Activated CD4-positive, CD25-positive, alpha-beta regulatory T cell treated with anti-CD3 and anti-CD28 coated beads, Interleukin-2, amount 50 U/mL, for 24 hours (primary cell): ENCODE measurements at places on chromosomes 7 and 10.

DNA sequence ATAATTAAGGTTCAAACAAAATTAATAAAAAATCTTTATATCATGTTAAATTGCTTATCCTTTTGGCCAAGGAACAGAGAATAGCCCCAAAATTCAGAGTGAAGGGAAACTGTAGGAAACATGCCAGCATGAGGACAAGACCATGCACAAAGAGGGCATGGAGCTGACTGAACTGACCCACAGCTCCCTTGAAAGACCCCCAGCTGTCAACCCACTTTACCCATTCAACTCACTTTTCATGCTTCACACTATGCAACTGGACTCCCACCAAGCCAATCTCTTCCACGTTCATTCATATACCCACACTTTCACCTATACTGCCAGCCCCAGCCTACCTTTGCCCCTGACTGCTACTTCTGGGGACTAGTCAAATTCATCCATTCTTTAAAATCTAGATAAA lies 10.2 kb downstream of the FBXW4 start:
- no peak for ATAC-seq

DNA sequence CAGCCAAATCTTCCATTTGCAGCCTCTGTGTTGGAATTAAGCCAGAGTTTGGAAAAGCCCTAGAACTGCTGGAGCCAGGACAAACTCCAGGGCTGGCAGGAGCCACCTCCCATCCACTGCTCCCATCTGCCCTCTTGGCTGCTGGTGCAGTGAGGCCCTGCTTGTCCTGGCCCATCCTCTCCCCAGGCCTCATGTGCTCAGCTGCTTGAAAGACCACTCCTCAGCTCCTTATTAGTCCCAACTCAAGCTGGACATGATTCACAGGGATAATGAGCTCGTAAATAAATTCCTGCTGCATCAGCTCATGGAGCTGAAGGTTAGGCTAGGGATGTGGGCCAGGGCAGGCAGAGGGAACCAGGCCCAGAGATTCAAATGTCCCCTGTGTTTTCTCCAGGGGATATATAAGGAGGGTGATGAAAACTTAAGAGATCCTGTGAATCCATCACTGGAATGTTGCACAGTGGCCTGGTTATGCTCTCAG lies 282.8 kb downstream of the RPS24 start:
- no peak for ATAC-seq

DNA sequence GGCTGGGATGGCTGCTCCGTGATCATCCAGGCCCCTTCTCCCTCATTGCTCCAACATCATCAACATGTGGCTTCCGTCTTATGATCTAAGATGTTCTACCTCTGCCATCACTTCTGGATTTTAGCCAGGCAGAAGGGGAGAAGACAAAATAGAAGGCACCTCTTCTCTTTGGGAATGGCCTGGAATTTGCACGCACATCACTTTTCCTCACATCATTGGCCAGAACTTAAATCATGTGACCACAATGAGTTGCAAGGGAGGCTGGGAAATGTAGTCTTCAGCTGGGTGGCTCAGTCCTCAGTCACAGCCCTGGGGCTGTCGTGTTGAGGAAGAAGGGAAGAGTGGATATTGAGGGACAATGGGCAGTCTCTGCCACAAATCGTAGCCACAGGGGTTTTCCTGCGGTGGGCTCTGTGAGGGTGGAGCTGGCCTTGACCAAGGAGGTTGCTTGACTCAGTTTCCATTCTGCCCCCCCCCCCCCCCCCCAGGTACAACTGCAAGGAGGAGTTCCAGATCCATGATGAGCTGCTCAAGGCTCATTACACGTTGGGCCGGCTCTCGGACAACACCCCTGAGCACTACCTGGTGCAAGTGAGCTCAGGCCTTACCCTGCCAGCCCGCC lies 50.3 kb downstream of the PALD1 start:
- no peak for ATAC-seq

DNA sequence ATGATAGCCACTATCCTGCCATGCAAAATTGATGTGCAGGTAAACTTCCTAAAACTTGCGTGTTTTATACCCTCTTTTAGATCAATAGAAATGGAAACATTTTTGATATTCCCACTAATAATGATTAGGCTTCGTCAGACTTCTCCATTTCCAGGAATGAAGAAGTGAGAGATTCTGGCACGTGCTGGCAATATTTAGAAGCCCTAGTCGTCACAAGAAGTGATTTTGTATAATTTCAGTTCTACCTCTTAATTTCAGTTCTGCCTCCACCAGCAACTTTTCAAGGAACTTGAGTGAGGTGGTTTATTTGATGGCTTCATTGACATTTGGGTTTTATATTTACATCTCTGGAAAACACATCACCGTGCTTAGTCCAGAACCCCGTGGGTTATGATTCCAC lies 61.9 kb downstream of the MRC1 start:
- no peak for ATAC-seq

- ATAC-seq: no peak
These were observed 317.8 kb downstream of the TNS3 start for GRCh38 chr7:47264021-47264651.

DNA sequence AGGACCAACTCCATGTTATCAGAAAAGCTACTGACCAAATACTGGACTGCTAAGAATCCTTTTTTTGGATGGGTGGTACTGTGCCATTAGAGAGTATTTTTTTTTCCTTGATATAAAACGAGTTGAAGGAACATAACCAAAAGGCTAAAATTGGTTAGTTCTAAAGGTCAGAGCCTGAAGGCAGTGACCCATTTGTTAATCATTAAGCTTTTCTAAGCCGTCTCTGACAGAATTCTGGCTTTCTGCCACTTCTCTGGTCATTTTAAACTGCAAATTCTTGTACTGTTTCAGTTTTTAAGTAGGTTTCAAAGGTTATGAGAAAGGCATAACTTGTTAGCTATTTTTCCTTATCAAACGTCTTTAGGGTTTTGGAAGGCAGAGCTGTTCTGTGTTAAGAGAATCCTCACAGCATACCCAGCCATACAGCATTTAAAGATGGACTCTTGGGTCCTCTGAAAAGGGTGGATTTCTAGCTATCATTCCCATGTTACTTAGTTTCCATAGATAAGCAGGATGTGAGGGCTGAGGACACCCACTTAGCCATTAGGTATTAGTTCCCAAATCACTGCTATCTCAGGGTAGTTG lies 196.8 kb downstream of the RNLS start:
- no peak for ATAC-seq

DNA sequence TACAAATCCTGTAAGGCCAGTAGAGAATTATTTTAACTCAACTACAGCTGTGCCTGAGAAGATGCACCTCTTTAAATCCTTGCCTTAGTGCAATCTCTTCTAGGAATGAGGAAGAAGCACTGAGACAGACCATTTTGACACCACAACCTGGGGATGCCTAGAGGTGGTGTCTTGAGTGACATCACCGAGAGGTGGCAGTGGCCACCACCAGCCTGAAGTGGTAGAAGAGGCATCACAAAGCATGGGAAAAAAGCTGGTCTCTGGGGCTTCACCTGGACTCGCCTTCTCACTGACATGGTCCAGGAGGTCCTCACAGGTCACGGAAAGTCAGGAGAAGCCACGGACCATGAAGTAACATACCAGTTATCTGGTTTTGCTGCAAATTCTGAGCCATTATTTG lies 99.2 kb upstream of the PDLIM1 start:
- no peak for ATAC-seq

GRCh38 chr7:19106241-19107080 lies 11.0 kb downstream of the TWIST1 start:
- ATAC-seq: no peak

- no peak for ATAC-seq
These were observed 163.7 kb upstream of the PRPS1L1 start for GRCh38 chr7:18191341-18191740.
